ENCODE measurements at places on chromosomes 12 and 14.

GRCh38 chr12:103198499-103198898 lies 241.0 kb downstream of the ASCL1 start:
- DNase-seq = no peak

DNA sequence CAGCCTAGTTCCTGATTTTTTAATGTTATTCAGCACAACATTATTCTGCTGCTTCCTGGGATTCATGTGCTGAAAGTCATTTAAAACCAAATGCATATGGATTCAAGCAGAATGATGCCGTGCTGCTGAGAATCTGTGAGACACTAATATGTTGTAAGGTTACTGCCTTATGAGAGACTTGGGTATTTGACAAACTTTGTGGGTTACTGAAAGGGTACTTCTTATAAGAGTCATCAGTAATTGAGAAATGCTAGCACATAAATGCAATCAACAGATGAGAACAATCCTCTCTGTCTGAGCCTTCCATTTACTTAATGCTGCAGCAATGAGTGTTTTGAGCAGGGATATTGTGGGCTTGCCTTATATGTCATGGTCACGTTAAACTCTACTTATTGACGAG lies 175.7 kb downstream of the NPAS3 start:
- no peak for DNase-seq

DNA sequence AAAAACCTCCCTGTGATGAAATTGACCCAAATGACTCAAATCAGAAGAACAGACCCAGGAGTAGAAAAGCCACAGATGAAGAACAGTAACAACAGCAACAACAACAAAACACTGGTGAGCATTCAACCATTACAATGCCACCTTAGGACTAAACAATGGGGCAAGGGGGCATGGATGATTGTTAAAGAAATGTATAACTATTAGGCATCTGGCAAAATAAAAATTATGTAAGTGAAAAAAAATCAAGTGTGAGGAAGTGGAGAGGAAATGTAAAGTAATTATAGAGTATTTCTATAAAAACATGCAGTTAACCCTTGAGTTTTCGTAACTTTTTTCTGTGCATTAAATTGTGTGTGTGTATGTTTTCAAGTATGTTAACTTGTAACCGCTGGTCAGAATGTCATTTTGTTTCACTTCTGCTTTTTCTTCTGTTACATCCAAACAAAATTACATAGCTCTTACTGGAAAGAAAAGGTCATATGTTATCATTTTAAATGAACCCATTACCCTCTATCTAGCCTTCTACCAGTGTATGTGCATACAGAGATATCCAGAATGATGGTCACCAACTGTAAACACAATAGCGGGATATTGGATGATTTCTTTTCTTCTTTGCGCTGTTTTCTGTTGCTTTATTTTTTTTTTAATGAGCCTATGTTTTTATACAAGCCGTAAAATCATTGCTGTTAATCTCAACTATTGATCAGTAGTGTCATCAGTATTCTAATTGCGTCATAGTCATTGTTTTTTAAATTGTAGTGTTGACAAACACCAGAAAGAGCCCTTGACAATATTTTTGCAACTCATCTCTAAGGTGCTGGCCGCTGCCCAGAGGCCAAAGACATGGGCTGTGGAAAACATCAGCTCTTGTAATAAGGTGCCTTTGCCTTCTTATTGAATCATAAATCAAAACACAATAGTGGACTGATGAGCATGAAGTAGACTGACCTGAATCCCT lies 170.6 kb downstream of the CRADD start:
- peak; percentile 12 for DNase-seq

- DNase-seq = no peak
Measured at GRCh38 chr12:23569356-23569755, 380.1 kb downstream of the SOX5 start.

DNA sequence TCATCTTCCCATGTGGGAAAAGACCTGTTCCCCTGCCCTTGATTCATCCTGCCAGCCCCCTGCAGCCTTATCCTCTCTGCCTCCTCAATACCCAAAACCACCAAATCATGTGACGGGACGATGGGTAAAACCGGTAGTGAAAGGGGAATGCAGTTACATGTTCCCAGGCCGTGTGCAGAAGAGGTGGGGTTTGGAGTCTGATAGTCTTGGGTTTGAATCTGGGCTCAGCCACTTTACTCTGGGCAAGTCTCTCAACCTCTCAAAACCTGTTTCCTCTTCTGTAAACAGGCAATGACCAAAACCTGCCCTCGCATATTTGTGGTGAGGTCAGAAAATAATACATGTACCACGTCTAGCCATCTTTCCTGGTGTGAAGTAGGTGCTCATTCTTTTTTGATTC lies 123.0 kb downstream of the PLXNC1 start:
- no peak for DNase-seq

- DNase-seq = peak; percentile 22
Measured at GRCh38 chr12:118136559-118137003, 657 bp downstream of the PEBP1 start.

DNA sequence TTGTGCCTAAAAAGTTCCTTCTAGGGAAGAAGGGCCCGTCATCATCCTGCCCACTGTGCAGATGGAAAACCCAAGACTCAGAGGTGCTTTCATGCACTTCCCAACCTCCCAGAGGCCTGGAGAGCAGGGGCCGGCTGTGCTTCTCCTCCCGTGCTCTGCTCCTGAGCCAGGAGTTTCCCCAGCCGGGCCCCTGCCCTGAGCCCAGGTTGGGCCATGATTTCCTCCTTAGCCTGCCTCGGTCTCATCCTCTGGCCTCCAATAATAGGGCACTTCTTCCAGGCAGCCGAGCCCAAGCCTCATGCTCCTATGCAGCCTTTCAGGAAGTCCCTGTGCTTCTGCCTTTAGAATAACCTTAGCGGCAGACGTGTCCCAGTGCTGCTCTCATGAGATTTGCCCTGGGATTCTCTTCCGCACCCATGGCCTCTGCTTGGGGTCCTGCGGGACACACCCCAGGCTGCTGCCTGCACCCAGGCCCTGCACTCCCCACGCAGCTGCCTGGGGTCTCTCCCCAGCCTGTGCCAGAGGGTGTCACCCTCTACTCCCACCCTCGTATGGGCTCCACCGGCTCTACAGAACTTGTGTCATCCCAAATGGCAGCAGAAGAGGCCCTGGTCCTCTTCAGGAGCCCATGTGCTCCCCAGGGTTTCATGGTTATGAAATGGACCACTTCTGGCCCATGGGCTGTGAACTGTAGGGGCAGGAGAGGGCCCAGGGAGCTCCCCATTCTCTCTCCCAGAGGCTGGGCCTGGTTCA lies 359.3 kb downstream of the ADGRD1 start:
- no peak for DNase-seq

DNA sequence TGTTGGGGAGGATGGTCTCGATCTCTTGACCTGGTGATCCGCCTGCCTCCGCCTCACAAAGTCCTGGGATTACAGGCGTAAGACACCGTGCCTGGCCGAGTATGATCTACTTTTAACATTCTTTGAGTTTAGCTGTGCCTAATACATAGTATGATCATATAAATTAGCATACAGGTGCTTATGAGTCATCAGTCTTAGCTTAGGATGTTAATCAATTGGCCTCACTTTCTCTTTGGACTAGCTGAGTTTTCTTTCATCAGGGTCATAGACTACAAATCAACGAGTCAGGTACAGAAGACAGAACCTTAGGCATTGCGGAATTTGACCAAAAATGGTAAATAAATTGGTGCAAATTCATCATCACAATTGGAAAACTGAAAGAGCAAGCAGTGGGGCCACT lies 2.2 kb downstream of the SLC25A21 start:
- DNase-seq = no peak

DNA sequence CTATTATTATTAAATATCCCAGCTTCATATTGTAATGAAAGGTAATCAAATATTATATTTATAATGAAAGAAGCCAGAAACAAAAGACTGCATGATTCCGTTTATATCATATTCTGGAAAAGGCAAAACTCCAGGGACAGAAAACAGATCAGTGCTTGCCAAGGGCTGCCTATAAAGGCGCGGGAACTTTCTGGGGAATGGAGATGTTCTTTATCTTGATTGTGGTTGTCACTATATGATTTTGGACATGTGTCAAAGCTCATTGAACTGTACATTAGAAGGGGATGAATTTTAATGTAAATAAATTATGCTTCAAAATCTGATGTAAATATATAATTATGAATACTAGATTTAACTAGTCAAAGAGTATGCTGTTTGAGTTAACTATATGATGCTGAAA lies 115.4 kb upstream of the KRAS start:
- DNase-seq = no peak

DNA sequence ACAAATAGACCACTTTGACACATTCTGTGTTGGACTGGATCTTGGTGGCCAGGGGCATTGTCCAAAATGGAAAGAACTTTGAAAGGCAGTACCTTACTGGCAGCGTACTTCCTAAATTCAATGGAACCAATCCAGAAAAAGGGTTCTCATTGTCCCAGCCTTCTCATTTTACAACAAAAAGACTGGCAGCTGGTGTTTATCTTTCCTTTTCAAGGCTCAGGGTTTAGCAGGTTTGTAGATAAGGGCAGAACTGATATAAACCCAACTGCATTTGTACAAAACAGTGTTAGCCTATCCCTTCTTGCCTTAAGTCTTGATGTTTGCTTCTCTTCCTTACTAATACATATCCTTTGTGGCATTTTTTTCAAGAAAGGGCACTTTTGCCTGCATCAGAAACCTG lies 7.7 kb downstream of the THAP2 start:
- DNase-seq = no peak

DNA sequence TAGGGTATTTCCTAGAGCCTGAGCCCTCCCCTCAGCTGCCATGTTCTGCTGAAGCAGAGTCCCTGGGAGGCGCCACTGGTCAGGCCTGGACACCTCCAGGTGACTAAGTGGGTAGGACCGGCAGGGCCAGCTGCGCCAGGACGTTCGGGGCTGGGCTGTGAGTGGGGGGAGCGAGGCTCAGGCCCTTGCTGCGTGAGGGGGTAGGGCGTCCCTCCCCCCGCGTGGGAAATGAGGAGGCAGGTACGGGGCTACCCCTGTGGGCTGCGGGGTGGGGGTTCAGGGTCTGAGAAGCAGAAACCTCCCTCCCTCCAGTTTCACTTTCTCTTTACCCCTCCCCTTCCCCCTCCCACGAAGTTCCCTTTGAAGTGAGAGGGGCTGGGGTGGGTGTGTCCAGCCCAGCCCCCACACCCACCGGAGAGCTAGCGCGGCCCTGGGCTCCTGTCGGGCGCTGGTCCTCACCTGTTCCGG lies 22.1 kb upstream of the KIF26A start:
- no peak for DNase-seq

GRCh38 chr12:52086944-52087835 lies 7.7 kb downstream of the SMIM41 start:
- DNase-seq = no peak

DNA sequence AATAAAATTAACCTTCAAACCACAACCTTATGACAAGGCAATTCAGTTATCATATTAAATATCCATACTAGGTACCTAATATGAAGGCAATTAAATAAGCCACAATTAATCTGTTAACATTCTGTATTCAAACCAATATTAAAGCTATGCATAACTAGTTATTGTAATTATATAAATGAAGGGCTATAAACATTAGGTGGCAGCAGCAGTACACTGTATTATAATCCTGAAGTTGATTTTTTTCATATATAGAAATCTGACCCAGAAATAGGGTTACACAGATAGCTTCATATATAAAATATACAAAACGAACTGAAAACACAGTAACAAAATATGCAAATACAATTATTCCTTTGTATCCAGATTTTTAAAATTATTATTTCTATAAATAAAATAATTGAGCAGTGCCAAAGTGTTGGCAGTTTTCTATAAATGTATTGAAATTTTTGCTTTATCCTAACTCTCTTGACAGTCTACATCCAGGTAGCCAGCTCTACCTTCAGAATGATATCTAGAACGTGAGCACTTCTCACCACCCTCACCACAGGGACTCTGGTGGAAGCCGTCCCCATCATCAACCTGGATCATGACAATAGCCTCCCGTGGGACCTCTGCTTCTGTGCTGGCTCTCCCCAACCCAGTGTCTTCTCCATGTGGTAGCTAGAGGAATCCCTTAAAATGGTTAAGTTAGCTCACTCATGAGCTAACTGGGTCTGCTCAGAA lies 136.2 kb downstream of the MED13L start:
- peak; percentile 26 for DNase-seq

GRCh38 chr14:68274725-68275124 lies 455.1 kb downstream of the RAD51B start:
- DNase-seq = no peak

DNA sequence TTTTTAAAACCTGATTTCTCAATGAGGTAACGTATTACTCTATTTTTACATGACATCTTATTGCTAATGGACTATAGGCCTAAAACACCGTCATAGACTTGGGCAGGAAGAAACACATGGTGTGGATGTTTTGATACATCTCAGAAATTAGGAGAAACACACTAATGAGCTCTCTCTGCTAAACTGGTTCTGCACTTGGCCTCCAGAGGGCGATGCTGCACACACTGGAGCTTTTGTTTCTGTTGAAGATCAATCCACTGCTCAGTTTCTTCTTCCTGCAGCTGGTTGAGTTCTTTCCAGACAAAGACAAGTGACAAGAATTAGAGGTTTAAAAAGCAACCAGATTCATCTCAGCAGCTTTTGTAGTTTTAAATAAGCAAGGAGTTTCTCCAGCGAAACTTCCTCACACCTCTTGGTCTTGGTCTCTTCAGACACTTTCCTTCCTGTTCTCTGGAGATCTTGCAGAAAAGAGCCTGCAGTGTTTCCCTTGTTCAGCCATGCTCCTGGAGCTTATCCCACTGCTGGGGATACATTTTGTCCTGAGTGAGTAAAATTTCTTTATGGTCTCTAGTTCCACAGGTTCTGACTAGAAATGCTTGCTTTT lies 178.5 kb upstream of the OR4E1 start:
- DNase-seq = peak; percentile 72

DNA sequence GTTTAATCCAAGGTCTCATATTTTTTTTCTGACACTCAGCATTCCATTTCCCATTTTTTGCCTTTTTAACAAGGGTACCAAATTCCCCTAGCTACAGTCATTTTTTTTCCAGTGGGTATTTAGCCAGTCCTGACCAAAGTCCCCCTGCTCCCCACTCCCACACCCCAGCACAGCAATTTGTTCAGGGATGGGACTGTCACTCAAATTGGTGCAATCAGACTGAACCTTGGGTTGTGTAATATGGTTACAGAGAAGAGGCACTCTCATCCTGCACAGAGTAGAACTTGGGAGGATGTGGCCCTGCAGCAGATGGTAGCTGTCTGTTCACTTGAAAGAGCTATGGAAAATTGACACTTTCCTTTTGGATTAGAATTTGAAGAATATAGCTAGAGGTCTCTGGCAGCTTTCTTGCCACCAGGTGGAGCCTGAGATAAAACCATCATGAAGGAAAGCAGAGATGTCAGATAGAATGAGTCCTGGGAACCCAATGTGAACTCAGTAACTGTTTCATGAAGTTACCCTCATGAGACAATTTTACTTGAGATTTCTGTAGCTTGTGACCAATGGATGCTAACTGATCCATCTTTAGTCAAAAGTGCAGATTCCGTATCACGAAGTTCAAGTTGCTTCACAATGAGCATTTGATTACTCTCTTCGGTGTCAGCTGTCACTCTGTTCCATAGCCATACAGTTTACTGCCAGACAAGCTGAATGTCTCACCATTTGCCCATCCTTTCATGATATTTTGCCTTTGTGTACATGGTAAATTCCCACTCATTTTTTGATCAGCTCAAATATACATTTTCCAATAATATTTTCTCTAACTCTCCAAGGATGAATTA lies 394.0 kb upstream of the SYT1 start:
- DNase-seq = no peak

- DNase-seq = no peak
Measured at GRCh38 chr12:50642035-50642451, 121.9 kb upstream of the ATF1 start.

Data from CD4-positive, alpha-beta T cell treated with Interleukin-12 subunit alpha and Interleukin-12 subunit beta, for 1 hour (primary cell).